ENCODE measurements at places on chromosomes 1 and 21.

DNA sequence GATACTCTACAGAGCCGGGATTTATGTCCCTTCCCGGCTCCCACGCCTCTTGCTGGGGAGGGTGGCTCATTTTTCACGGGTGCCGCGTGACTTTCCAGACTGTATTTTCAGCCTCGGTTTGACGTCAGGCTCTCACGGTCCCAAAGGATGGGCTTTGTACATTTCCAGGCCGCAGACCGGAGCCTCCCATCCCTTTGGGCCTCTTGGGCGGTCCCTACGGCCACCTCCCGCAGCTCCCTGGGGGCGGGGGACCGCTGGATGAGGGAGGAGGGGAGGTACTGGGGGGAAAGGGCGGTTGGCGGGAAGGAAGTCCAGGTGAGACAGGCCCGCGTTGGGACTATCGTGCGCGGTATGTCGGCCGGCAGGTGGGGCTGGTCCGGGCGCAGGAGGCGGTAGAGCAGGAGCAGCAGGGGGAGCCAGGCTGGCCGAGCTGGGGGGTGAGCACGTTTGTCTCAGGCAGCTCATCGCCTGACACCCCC lies 17.9 kb downstream of the UBL4B start:
- no peak for DNase-seq

GRCh38 chr21:46128933-46129571 lies 26.3 kb downstream of the FTCD start:
- no peak for DNase-seq

DNA sequence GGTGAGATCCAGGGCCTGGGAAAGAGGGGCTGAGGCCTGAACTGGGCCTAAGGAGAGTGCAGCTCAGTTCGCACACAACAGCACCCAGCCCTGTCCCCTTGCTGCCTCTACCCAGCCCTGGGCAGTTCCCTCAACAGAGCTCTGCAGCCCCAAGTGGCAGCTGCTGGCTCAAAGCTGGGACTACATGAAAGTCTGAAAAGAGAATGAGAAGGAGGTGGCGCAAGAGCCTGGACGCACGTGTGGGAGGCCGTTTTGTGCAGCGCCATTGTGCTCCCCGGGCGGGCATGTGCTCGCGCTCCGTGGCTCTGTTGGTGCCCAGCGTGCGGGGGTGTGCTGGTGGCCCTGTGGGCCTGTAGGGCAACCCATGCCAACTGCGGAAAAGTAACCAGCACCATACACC lies 10.3 kb downstream of the GPR37L1 start:
- no peak for DNase-seq

DNA sequence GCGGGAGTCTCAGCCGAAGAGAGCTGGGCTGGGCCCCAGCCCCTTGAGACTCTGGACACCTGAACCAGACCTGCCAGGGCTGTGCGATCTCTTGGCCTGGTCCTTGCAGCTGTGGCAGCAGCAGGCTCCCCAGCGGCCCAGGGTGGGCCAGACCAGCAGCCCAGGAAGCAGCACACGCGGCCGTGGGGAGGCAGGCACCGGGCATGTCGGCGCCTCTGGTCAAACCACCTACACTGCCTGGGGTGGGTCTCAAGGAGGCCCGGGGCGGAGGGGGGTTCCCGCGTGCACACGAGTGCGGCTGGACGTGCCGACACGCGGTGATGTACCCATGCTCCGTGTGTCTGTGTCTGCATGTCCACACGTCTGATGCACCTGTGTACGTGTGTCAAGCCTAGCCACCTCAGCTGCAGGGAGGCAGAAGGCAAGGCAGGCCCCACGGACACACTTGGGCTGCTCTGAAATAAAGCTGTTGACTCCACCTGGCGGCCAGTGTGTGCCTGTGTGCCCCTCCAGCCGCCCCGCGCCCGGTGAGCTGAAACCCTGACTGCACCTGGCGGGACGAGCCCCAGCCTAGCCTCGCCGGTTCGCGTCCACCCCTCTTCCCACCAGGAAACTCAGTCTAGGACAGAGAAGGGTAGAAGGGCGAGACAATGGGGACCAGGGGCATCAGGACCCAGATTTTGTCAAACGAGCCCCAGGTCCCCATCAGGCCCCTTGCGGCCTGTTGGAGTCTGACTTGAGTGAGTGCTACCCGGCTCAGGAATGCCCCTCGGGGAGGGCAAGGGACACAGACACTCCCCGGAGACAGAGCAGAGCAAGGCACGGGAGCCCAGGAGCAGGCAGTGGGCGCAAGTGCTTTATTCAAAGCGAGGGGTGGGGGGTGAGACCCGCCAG lies 11.6 kb downstream of the SCNN1D start:
- peak; percentile 52 for DNase-seq

All from HAP-1 (cell line).